ENCODE measurements at places on chromosomes 7 and 10. TPM values are rescaled to one million over a fixed set of nuclear protein-coding genes. Genes with fewer than 3 reads are reported as not detected.

DNA sequence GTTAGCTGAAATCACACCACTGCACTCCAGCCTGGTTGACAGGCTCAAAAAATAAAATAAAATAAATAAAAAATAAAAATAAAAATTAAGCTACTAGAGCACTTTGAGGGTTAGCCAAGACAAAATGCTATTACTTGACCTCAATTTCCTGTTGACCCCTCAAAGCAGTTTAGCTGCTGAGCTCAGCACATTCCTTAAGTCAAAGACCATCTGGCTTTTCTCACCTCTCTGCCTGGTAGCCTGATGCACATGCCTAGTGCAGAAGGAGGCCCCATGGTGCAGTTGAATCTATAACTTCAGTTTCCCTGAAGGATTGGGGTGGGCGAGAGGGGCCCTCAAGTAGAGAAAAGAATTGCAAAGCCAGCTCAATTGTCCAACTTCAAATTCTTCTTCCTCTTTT lies 211.1 kb upstream of the GALNT17 start:
- H3K36me3 ChIP-seq = no peaks in the 10 kb centered on the region
- H3K4me3 ChIP-seq = no peak overlapping the region
- H3K4me1 ChIP-seq = no peaks in the 10 kb centered on the region
- H3K27ac ChIP-seq = no peak overlapping the region

DNA sequence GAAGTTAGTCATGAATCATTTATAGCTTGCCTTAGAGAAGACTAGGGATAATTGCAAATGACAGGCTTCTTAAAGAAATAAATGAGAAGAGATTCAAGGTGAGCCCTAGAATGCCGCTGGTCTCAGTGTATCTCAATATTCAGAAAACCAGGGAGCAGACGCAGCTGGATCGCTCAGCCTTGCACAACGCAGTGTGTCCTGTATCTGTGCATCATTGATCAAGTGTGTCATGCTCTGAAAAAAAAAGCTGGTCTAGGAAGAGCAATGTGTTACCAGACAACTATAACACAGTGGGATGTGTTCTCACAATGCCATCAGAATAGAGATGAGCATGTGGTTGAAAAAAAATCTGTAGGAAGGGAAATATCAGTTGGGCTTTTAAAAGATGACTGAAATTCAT lies 230.1 kb downstream of the CALN1 start:
- no peaks in the 10 kb centered on the region for H3K36me3 ChIP-seq
- no peak overlapping the region for H3K4me3 ChIP-seq
- no peak for DNase-seq
- no peak overlapping the region for H3K27ac ChIP-seq
- no peaks in the 10 kb centered on the region for H3K27me3 ChIP-seq

GRCh38 chr10:17736223-17736622 lies 15.8 kb upstream of the TMEM236 start:
- H3K4me3 ChIP-seq = no peak overlapping the region
- H3K27me3 ChIP-seq = no peaks in the 10 kb centered on the region
- no peaks in the 10 kb centered on the region for H3K4me1 ChIP-seq
- no peak for DNase-seq

PKD2L1 gene
- not detected for polyA plus RNA-seq

GPR26 gene
- polyA plus RNA-seq = not detected

Measured in SK-N-SH (cell line).